Stimulated activated CD4-positive, alpha-beta T cell treated with anti-CD3 and anti-CD28 coated beads, Interleukin-12 subunit alpha, Interleukin-12 subunit beta, amount 100 ng/mL, for 4 hours (primary cell): ENCODE measurements at places on chromosomes 11 and 22.

GRCh38 chr22:45101515-45102227 lies 62.1 kb upstream of the NUP50 start:
- no peak for DNase-seq

- DNase-seq = no peak
Observed at GRCh38 chr11:106493751-106494150, 416.3 kb downstream of the AASDHPPT start.

GRCh38 chr11:79167510-79168188 lies 273.2 kb downstream of the TENM4 start:
- DNase-seq = no peak

DNA sequence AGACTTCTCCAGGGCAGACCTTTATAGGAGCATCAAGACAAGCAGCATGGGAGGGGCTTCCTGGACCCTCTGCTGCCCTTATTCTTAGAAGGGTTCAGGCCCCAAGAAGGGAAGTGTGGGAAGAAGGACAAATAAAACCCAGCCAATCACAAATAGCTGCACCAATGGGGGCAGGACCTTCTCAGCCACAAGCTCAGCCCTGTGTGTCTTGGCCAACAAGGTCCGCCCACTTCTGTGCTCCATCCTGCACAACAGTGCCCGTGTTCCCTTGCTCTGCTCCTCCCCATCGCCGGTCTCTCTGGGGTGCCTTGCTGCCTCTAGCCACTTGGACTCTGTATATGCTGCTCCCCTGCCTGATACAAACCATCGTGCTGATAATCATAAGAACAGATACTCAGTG lies 86.1 kb downstream of the NAT10 start:
- no peak for DNase-seq

DNA sequence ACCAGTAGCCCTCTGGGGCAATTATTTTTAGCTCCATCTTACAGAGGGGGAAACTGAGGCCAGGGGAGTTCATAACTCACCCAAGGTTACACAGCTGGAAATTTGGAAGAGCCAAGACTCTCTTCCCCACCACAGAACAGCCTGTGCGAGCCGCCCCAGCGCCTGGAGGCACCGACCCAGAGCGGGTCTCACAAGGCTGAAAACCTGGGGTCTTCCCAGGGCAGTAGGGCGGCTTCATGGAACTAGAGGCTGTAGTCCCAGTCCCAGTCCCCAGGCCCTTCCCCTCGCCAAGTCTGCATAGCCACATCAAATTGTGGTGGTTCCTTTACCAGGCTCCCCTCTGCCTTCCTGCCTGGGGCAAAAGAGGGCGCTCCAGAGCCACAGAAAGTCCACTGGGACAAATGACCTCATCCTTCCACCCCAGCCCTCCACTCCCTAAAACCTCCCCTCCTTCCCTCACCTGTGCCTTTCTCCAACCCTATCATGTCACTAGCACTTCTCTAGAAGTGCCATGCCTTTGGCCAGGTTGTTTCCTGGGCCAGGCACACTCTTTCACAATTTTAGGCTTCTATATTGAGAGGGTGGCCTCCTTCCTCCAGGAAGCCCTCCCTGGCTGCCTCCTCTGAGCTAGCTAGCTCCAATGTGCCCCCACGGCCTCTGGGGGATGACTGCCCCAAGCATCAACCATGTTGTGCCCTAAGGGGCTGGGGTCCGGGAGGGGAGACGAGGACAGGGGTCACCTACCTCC lies 15.2 kb upstream of the CDC42EP1 start:
- peak; percentile 42 for DNase-seq

GRCh38 chr11:64100360-64100759 lies 64.6 kb downstream of the FLRT1 start:
- DNase-seq = no peak

DNA sequence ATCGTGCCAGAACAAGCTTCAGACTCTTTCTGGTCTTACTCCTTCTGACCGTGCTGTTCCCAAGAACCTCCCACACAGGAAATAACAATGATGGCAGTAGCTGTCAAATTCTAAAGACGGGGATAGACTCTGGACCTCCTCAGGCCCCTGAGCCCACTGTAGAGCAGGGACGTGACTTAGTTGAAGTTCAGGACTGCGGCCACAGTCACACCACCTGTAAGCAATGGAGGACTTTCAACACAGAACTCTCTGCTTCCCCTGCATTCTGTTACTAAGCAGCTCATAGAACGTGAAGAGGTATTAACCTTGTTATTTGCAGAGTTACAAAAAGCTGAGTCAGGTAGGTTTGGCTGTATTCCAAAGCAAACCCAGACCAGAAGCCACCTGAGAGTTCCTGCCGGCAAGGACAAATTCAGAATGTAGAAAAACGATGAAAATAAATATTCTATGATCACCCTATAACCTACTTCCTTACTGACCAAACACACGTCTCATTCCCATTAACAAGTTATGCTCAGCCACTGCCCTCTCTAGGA lies 12.7 kb downstream of the TMEM45B start:
- no peak for DNase-seq

DNA sequence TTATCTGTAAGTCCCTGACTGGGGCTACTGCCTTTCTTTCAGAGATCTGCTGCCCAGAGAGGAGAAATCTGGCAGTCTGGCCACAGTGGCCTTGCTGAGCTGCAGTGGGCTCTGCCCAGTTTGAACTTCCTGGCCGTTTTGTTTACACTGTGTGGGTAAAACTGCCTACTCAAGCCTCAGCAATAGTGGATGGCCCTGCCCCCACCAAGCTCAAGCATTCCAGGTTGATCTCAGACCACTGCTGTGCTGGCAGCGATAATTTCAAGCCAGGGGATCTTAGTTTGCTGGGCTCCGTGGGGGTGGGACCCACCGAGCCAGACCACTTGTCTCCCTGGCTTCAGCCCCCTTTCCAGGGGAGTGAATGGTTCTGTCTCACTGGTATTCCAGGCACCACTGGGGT lies 117.5 kb downstream of the TRPC6 start:
- no peak for DNase-seq

GRCh38 chr11:84117394-84117793 lies 831.2 kb upstream of the CCDC90B start:
- DNase-seq = no peak

GRCh38 chr22:44972363-44973083 lies 37.3 kb downstream of the PHF21B start:
- DNase-seq = peak; percentile 7

GRCh38 chr11:105468154-105468553 lies 141.7 kb upstream of the GRIA4 start:
- no peak for DNase-seq

GRCh38 chr22:22667966-22668880 lies 23.8 kb downstream of the GGTLC2 start:
- DNase-seq = no peak

- DNase-seq = no peak
Observed at GRCh38 chr11:119419246-119419645, 3.7 kb downstream of the THY1 start.

DNA sequence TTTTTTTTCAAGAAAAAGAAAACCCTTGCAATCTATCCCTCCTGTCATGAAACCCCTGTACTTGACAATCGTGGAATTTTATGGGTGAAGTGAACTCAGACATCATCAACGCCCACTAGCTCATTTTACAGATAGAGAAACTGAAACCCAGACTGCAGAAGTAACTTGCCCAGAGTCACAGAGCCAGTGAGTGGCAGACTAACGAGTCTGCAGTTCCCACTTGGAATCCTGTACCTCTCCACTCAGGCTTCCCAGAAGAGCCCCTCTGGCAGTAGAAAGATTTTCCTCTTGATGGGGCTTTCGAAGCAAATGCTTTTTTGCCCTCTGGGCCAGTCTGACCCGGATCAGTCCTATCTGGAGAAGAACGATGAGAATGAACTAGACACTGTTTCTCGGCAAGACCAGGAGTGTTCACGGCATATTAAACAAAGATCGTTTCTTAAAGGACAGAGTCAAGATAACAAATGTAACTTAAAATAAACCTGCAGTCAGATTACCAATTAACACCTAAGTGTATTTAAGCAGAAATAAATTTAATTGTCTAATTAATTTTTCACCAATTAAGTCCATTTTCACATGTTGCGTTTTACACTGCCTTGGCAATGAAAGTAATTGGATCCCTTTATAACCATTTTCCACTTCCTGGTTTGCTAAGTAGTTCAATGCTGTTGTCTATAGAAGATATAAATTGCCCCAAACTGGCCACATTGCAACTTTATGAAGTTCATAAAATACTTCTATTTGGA lies 61.3 kb upstream of the CREB3L1 start:
- no peak for DNase-seq

DNA sequence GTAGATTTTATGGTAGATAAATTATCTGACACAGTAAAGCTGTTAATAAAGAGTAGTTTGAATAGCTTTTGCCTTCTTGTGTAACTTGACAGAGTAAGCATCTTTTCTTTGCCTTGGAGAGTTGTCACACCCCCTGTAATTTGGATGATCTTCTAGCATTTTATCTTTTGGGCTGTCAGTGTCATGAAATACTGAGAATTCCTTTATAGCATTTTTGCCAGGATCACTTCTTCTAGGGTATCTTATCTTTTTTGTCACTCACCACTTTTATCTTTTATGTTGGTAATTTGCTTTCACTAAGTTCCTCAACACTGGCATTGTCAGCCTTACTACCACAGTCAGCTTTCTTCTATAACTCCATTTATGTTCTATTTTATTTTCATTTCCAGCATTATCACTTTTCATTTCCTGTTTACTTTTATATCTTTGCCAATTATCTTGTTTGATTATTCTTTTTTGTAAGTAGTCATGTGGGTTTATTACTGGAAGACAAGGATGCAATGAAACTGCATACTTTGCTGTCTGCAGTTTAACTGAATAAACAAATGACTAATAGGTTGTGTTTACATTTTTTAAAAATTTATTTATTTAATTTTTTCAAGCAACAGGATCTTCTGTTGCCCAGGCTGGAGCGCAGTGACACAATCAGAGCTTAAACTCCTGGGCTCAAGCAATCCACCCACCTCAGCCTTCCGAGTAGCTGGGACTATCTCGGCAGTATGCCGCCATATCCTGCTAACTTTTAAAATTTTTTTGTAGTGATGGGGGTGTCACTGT lies 28.1 kb upstream of the ACAT1 start:
- DNase-seq = no peak

DNA sequence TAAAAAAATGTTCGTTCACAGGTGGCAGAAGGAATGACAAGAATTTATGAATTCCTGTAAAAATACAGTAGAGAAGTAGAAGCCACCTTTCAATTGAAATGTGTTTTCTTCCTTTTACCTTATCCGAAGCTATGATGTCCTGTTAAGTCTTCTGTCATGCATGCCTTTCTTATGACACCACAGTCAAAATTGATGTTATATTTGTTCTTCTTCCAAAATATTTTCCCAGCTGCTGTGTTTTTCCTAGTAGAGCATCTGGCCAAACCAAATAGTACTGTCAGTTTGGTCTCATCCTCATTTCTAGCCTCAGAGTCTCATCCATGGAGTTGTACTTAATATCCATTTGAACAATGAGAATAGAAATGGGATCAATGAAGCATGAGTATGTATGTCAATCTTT lies 206.1 kb downstream of the PGR start:
- DNase-seq = no peak

GRCh38 chr11:19919050-19919561 lies 206.5 kb downstream of the NAV2 start:
- no peak for DNase-seq

GRCh38 chr11:34050581-34051348 lies 766 bp upstream of the CAPRIN1 start:
- DNase-seq = no peak

- no peak for DNase-seq
Observed at GRCh38 chr22:35135165-35135564, 69.2 kb downstream of the ISX start.

- no peak for DNase-seq
Observed at GRCh38 chr11:119307219-119307618, 9.7 kb downstream of the MCAM start.

- DNase-seq = no peak
Observed at GRCh38 chr22:38300197-38300945, 16.9 kb downstream of the CSNK1E start.

- no peak for DNase-seq
Observed at GRCh38 chr11:133146697-133147306, 385.5 kb downstream of the OPCML start.

- no peak for DNase-seq
Observed at GRCh38 chr11:80034801-80035200, 594.0 kb upstream of the TENM4 start.
